Kidney epithelial cell (primary cell): ENCODE measurements at places on chromosomes 5 and 9. TPM values are rescaled to one million over a fixed set of nuclear protein-coding genes. Genes with fewer than 3 reads are reported as not detected.

DNA sequence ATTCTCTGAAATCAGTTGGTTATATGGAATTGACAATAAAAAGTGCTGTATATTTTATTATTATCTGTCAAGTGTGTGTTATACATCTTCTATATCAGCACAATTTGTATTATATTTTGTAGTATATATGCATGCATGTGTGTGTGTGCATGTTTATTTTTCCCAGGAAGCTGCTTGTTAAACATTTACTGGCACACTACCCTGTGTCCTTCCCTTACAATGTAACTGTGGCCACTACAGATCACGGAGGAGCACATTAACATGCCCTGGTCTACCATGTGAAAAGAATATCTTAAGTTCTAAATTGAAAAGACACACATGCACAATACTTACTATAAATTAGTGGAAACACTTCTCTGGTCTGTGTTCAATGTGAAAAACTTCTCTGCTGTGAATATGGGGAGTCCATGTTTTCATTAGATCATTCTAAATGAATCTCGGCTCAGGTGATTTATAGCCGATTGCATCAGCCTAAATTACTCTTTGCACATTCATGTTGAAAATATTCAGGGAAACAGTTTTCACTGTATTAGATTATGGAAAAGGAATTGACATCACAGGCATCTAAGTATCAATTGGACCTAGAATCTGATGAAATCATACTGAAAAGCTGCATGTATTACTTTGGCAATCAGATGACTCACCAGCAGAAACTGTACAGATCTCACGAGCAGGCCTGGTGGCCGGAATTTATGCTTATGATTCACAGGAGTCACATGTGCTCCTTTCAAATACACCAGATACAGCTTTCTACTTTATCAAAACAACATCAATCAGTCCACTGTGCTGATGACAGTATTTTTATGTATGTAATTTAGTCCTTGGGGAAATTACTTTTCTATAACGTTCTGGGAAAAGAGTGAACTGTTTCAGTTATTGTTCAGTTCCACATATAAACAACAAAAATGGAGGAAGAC, 39.4 kb downstream of the LURAP1L start:
- DNase-seq = peak; percentile 98

DNA sequence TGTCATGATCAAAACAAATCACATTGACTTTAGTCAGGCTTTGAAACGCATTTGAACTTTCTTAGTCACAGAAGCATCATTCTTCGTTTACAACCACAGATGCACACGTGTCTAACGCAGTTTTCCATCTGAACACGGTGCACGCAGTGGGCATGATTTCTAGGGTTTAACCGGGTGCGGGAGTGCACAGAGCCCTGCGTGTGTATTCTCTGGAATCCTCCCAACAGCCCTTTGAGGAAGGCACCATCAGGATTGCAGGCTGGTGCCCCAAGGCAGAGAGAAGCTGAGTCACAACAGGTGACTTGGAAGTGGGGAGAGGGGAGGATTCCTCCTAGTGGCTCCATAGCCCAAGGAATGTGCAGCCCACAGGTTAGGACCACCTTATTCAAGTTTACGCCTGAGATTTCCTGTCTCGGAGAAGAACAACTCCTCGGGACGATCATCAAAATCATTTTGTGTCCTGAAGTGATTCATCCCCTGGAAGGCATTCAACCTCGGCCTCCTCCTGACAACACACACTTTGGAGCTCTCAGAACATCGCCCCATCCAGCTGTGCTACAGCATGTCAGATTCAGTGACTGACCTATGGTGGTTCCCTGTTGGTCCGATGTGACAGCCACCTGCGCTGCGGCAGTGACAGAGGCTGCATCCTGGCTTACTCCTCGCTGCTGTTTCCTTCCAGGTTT, 13.1 kb downstream of the ROPN1L start:
- DNase-seq = no peak

- DNase-seq = no peak
Observed at GRCh38 chr5:124456249-124456648, 290.2 kb downstream of the ZNF608 start.

GRCh38 chr5:148639081-148639480, 15.2 kb downstream of the HTR4 start:
- no peak for DNase-seq

DNA sequence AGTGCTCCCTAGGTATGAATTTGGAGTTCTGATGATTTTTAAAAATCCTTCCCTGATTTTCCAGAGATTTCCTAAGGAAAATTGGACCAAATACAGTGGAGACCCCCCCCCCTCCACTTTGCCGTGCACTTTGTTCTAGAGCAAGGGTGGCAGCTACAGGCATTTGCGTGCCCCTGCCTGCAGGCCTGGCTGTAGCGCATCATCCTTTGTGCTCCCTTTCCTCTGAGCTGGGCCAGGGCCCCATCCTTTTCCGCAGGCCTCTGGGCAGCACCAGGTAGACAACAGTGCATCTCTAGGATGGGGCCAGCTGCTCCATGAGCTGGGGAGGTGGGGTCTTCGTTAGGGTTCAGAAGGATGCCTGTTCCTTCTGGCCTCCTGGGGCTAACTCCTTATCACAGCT, 39.6 kb downstream of the TRIO start:
- no peak for DNase-seq

- no peak for DNase-seq
Observed at GRCh38 chr5:81749192-81749560, 1.7 kb downstream of the SSBP2 start.

DNA sequence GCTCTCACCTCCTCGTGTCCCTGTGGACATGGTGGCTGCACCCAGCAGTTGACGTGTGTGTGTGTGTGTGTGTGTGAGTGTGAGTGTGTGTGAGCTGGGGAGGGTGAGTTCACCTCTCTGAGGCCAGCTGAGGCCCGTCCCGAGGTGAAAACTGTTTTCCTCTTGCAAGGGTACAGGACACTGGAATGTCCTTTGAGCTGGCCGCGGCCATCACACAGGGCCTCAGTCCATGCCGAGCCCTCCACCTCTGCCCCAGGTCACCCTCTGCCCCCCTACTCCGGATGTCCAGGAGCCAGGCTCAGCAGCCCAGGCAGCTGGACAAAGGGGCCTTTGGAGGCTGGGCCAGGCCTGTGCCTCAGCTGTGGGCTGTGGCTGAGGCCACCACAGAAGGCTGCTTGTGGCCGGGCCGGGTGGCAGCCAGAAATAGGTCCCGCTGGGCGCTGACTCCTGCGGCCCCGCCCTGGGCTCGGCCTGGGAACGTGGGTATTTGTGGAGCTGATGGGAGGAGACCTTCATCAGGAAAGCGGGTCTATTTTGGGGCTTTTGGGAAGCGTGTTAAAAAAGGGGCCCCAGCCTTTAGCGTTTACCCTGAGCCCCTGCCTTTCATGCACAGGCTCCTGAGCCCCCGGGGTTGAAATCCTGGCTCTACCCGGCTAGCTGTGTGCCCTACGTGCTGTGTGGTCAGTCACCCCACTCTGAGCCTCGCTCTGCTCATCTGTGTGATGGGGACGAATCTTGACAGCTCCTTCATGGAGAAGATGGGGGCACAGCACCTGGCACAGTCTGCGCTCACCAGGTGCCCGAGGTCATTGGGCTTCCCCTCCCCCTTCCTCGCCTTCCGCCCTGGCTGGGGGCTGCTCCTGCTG, 75.1 kb upstream of the IER5L start:
- DNase-seq = no peak

GRCh38 chr5:19547640-19548039, 440.4 kb downstream of the CDH18 start:
- DNase-seq = peak; percentile 26

GRCh38 chr5:151338734-151339133, 8.6 kb downstream of the SLC36A2 start:
- DNase-seq = no peak

DNA sequence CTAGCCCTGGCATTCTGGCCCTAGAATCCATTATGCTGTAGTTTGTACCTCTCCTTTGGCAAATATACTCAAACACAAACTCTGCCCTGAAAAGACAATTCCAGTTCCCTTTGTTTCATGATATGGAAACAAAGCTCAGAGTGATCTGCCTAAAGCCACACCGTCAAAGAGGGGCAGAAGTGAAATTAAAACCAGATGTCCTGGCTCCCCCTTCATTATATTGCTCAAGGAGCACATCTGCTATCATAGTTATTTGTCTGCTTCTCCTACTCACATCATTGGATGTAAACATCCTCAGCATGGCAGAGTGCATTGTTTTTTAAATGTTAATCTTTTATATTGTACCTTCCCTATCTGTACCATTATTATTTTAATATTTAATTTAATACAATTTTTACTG, 266.7 kb upstream of the SMARCA2 start:
- no peak for DNase-seq

EDIL3 gene
- 41.7 and 42.0 TPM in 2 replicates for total RNA-seq

MYORG gene
- 3.8 and 4.9 TPM in 2 replicates for total RNA-seq

FBN2 gene
- total RNA-seq = 25.2 and 31.9 TPM in 2 replicates

SPINK7 gene
- not detected in 2 replicates for total RNA-seq

DPYSL3 gene
- 39.4 and 42.4 TPM in 2 replicates for total RNA-seq

HSPB3 gene
- total RNA-seq = 0.50 TPM in 1 of 2 replicates, not detected in the other

SLC6A3 gene
- total RNA-seq = not detected in 2 replicates

IFNA2 gene
- not detected in 2 replicates for total RNA-seq

BSPRY gene
- total RNA-seq = 9.1 and 9.6 TPM in 2 replicates

UNC13B gene
- 30.0 and 30.1 TPM in 2 replicates for total RNA-seq
